Hematopoietic multipotent progenitor cell treated with erythropoietin and hydrocortisone succinate and interleukin-3 and kit ligand, for 8 days (in vitro differentiated cells): ENCODE measurements at places on chromosomes 1 and 21.

- DNase-seq = no peak
Measured at GRCh38 chr1:66575739-66576138, 41.8 kb downstream of the SGIP1 start.

- DNase-seq = peak; percentile 29
Measured at GRCh38 chr1:941588-942383, 17.3 kb downstream of the NOC2L start.

GRCh38 chr1:192668409-192668983, 32.5 kb downstream of the RGS13 start:
- DNase-seq = no peak

GRCh38 chr1:172622541-172622940, 36.4 kb upstream of the FASLG start:
- no peak for DNase-seq

GRCh38 chr21:33587792-33588484, 546 bp downstream of the DONSON start:
- DNase-seq = peak; percentile 55

DNA sequence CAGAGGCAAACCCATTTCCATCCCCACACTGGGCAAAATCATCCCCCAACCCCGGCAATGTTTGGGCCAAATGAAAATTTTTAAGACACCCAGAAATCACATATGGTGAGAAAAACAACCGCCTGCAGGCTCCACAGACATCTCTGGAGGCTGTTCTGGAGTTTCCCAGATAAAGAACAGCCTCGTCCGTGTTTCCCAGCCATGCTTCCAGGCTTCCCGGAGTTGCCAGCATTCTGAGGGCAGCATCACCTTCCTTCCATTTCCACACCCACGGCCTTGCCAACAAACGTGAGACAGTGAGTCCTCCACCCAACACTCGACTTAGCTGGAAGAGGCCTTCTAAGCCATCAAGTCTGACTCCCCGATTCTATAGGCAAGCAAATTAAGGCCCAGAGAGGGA, 36.9 kb downstream of the KCNN3 start:
- DNase-seq = no peak

GRCh38 chr1:50371749-50372148, 51.5 kb downstream of the DMRTA2 start:
- no peak for DNase-seq

GRCh38 chr1:163866564-163866963, 544.8 kb downstream of the NUF2 start:
- DNase-seq = no peak

DNA sequence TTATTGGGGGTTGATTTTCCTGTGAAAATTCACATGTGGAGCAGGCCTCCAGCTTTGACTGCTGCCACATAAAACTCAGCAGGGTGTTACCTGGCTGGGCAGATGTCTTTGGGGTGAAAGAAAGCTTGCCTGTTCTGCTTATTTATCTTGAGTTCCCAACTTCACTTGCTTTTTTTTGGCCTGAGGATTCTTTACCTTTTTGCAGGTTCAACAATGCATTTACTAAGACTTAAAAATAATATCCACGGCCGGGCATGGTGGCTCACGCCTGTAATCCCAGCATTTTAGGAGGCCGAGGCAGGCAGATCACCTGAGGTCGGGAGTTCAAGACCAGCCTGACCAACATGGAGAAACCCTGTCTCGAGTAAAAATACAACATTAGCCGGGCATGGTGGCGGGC, 509.1 kb downstream of the KIF26B start:
- DNase-seq = no peak

DNA sequence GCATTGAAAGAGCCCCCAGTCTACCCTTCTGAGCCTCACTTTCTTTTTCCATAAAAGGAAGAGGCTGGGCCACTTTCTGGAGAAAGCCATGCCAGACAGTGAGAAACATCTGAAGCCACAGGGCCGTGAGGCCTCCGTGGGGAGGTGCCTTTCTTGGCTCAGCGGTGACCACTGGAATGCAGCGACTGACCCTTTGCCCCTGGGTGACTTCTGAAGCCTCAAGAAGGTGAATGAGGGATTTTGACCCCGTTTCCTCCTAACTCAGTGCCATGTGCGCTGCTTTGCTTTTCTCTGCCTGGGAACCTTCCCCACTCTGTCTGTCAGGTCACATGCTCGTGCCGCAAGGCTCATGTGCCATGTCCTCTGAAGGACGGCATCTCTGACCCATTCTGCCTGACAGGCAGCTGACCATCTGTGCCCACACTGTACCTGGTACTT, 44.7 kb upstream of the A3GALT2 start:
- no peak for DNase-seq

DNA sequence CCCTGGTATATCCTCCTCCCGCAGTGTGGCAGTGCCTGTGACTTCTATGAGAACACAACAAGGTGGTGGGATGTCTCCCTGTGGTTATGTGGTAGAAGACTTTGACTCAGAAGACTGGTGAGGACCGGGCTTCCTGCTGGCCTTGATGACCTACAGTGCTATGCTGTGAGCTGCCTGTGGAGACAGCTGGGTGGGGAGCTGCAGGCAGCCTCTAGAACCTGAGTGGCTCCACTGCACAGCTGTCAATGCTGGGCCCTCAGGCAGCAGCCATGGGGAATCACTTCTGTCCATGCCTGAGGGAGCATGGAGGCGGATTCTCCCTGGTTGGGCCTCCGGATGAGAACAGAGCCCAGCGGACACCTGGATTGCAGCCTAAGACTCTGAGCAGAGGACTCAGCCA, 14.9 kb downstream of the SLC1A7 start:
- no peak for DNase-seq

- no peak for DNase-seq
Measured at GRCh38 chr1:227778401-227778947, 37.0 kb upstream of the PRSS38 start.

GRCh38 chr1:222009105-222009730, 267.3 kb upstream of the DUSP10 start:
- DNase-seq = peak; percentile 40

GRCh38 chr1:21368515-21369289, 71.2 kb upstream of the NBPF3 start:
- DNase-seq = peak; percentile 77

GRCh38 chr1:80375109-80375508, 1368.6 kb upstream of the ADGRL4 start:
- DNase-seq = no peak

GRCh38 chr1:29356663-29357062, 120.3 kb downstream of the PTPRU start:
- no peak for DNase-seq

- DNase-seq = no peak
Measured at GRCh38 chr1:72892461-72892860, 610.1 kb upstream of the NEGR1 start.

- no peak for DNase-seq
Measured at GRCh38 chr1:219173434-219173757, 282 bp upstream of the LYPLAL1 start.

- DNase-seq = peak; percentile 57
Measured at GRCh38 chr21:36854391-36854790, 112.1 kb downstream of the HLCS start.

GRCh38 chr1:183584147-183584546, 6.1 kb downstream of the NCF2 start:
- DNase-seq = no peak

DNA sequence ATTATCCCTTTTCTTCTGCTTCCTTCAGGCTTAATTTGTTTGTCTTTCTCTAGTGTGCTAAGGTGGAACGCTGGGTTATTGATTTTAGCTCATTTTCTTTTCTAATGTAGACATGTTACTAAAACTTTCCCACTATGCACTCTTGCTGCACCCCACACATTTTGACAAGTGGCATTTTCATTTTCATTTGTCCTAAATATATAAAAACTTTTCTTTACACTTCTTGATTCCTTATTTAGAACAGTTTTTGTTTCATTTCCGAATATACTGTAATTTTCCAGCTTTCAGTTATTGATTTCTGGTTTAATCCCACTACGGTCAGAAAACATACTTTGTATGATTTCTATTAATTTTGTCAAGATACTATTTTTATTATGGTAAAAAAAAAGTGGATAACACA, 25.3 kb downstream of the SH3BP5L start:
- no peak for DNase-seq

DNA sequence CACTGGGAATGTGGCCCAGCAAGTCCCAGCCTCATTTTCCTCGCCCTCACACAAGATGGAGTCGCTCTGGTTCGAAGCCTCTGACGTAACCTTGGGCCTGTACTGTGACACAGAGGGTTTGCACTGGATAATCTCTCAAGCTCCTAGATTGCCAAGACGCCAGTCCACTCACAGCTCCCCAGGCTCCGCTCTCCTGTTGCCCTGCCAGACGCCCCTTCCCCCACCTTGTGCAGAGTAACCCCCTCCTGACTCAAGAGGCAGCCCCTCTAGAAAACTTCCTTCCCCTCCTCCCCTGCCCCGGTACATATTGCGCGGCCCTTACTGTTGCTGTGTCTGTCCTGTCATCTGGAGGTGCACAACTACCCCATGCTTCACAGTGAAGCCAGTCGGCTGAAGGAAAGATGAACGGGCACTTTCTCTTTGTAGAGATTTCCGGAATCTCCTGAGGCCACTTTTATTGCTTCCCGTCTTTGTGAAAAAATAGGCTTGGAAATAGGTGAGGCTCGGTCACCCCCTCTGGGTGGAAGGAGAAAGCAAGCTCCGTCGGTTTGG, 981 bp upstream of the KIAA1614 start:
- DNase-seq = no peak

DNA sequence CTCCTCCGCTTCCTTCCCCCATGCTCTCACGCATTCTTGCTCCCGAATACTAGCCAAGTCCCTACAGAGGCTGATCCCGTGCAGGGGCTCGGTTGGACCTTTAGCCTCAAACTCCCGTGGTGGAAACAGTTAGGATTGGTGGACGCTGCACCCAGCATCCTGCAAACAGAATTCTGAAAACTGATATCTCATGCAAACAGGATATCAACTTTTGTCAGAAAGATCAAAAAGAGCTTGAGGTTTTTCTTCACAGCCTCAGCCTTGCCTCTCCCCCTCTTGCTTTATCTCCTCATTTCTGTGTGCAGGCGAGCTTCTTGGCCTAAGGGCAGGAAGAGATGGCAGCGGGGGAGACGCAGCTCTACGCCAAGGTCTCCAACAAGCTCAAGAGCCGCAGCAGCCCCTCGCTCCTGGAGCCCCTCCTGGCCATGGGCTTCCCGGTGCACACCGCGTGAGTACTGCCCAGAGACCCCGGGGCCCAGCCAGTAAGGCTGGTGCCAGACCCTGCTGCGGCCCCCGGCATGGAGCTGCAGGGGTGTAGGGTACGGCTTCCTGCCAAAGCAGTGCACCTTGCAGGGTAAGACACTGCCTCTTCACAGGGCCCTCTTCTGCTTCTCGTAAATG, at the start of gene UBASH3A:
UBASH3A (plus strand) TSS at position 292 of the 621 bp plus-strand sequence; CDS start at position 336, 44 bp downstream.
- DNase-seq = peak; percentile 95

DNA sequence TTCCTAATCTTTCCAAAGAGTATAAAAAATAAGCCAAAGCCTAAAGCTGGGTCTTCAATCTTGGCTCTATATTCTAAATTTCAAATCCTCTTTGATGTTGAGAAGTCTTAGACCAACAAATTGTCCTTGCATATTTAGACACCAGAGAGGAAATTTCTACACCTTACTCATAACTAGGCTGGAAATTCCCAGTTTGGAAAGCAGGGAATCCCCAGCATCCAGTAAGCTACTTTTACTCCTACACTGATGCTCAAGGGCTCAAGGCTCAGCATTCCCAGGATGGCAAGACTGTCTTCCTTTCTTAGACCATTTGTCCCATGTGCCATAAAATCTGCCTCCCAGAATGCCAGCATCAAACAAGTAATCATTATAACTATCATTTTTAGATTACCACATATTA, 28.3 kb downstream of the PRDX6 start:
- DNase-seq = no peak

DNA sequence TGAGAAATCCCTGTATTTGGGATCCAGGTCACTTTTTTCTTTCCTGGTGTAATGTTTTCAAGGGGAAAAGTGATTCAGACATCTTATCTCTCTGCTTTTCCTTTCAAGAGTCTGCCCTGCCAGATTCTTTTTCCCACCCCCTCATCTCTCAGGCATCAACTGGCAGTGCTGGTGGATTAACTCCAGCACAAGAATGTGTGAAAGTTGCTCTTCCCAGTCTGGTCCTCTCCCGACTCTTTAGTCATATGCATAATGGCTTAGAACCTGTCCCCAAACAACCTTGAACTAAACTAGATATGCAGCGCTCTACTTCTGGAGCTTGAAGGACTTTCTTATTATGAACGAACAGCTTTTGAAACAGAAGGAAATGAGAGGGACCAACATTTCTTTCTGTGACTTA, 88.5 kb downstream of the SLC44A5 start:
- DNase-seq = no peak

DNA sequence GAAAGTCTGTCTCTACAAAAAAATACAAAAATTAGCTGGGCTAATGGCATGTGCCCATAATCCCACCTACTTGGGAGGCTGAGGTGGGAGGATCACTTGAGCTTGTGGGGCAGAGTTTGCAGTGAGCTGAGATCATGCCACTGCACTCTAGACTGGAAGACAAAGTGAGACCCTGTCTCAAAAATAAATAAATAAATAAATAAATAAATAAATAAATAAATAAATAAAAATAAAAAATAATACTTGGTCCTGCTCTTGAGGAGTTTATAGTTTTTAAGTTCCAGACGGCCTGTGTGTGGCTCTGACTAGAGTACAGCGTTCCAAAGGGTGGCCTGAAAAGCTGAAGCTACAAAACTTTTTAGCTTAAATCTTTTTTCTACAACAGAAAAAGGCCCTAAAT, 35.1 kb downstream of the PCSK9 start:
- no peak for DNase-seq

DNA sequence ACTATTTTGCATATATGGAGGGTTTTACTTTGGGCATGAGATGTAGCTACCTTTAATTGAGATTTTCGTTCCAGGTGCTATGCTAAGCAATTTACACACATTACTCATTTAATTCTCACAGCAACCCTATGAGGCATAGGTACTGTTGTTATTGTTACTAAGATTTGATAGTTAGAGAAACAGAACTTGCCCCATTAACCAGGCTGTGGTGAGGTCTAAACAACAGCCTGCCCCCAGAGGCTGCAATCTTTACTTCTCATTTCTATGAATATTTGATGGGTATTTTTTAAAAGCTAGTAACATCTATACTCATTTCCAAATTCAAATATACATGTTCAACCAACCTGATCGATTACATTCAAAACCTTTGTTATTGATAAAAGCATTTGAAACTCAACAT, 155.6 kb downstream of the GALNT2 start:
- DNase-seq = no peak

DNA sequence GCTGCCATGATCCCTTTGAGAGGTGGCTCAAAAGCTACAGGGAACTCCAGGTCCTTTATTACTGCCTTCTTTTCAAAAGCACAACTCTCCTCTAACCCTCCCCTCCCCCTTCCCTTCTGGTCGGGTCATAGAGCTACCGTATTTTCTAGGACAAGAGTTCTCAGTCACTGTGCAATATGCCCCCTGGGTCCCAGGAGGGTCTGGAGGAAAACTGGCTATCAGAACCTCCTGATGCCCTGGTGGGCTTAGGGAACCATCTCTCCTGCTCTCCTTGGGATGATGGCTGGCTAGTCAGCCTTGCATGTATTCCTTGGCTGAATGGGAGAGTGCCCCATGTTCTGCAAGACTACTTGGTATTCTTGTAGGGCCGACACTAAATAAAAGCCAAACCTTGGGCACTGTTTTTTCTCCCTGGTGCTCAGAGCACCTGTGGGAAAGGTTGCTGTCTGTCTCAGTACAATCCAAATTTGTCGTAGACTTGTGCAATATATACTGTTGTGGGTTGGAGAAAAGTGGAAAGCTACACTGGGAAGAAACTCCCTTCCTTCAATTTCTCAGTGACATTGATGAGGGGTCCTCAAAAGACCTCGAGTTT, 3.1 kb downstream of the BTG2 start:
- DNase-seq = no peak

- DNase-seq = no peak
Measured at GRCh38 chr1:224054012-224054411, 59.9 kb upstream of the FBXO28 start.
